Epithelial cell of alveolus of lung (primary cell): ENCODE measurements at places on chromosomes 13 and 19. TPM values are rescaled to one million over a fixed set of nuclear protein-coding genes. Genes with fewer than 3 reads are reported as not detected.

The ZNF99 gene
- not detected in 2 replicates for total RNA-seq

The LRRC25 gene
- not detected in 2 replicates for total RNA-seq

The TEX29 gene
- not detected in 2 replicates for total RNA-seq

The FEM1A gene
- total RNA-seq = 11.7 and 12.5 TPM in 2 replicates

The TGFB1 gene
- 48.5 and 49.4 TPM in 2 replicates for total RNA-seq

The SELENOV gene
- not detected in 2 replicates for total RNA-seq

The PRTN3 gene
- 2.6 TPM in 1 of 2 replicates, not detected in the other for total RNA-seq

The SLC27A5 gene
- total RNA-seq = 12.4 and 12.5 TPM in 2 replicates

The LRG1 gene
- total RNA-seq = under 0.01 and 0.88 TPM in 2 replicates

The GJB6 gene
- total RNA-seq = not detected in 2 replicates

The PLEKHA4 gene
- total RNA-seq = 18.4 and 23.8 TPM in 2 replicates

The IFNL1 gene
- not detected in 2 replicates for total RNA-seq

The ZNF835 gene
- total RNA-seq = 0.13 and 0.64 TPM in 2 replicates

The RAB20 gene
- total RNA-seq = 8.0 and 24.7 TPM in 2 replicates

The ADAMTSL5 gene
- 5.0 and 15.2 TPM in 2 replicates for total RNA-seq
